ENCODE measurements at places on chromosomes 12 and 14.

DNA sequence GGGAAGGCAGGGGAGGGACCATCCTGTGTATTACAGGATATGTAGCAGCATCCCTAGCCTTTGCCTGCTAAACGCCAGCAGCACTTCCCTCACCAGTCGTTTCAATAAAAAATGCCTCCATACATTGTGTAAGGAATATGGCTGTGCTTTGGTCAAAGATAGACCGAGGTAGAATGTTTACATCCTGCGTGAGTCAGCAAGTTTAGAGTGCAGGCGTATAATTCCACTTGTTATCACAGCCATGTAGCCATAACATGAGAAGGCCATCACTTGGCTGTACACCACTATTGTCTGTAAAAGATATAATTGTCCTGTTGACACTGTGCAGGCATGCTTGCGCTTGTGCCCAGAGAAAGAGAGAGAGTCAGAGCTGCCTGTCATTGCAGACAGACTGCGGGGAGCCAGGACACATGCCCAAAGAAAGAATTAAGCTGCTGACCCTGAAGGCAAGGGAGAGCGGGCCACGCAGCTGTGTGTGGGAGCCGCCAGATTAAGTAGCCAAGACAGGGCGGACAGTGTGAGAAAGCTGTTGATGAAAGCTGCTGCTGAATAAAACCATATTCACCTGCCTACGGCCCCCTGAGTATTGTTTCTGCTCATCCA, 68.4 kb downstream of the CRACR2A start:
- DNase-seq, result no peak

DNA sequence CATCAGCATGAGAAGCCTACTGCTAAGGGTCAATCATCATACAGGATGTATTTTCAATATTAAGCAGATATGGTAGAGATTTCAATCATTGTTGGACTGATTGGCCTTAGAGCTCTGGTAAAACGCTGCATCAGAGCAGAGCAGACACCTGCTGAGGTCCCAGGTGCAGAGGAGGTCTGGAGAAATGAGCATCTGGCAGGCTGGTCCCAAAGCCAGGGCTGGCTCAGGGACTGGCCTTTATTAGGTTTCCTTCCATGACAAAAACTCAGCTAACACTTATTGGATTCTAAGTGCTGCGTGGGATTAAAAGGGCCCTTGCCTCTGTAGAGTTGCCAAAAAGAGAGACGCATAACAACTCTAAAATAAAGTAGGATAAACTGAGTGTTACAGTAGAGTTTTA, 29.7 kb downstream of the AKAP6 start:
- no peak for DNase-seq

DNA sequence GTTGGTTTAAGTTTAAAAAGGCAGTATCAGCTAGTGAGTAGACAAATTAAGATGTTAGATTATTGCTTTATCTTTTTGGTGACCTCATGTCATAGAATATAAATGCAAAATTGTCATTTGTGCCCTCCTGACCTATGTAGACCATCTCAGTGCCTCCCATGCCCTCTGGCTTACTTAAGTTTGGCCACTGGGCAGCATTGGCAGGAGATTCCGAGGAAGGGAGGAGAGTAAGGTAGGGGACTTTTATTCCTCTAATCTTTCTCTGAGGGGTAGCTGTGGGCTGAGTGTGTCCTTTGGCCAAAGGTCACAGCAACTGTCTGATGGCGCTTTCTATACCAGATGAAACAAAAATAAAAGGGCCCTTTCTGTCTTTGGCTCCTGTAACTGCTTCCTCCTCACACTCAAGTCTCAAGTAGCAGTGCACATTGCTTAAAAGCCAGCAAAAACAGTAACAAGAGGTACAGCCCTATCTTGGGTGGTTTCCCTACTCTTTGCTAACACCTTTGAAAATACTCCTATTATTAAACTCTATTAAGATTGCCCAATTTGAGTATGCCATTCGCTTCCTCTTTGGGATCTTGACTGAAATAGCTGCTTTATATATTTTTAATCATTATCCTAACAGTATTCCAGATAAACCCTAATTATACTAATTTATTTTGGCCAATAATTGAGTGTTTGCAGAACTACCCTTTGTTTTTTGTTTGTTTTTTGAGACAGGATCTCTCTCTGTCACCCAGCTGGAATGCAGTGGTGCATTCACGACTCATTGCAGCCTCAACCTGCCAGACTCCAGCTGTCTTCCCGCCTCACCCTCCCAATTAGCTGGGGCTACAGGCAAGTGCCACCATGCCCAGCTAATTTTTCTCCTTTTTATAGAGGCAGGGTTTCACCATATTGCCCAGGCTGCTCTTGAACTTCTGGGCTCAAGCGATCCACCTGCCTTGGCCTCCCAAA, 56.5 kb upstream of the KCNH3 start:
- DNase-seq, result no peak

- no peak for DNase-seq
These were observed 276.8 kb downstream of the ADGRD1 start for GRCh38 chr12:131230340-131231031.

- no peak for DNase-seq
These were observed 106.8 kb upstream of the RFLNA start for GRCh38 chr12:124188084-124188483.

GRCh38 chr12:70243510-70244371, 508 bp downstream of the CNOT2 start:
- DNase-seq, result peak; percentile 47

GRCh38 chr14:69408331-69408960, 10.0 kb downstream of the SLC39A9 start:
- no peak for DNase-seq

- DNase-seq, result no peak
These were observed 12.3 kb upstream of the KRT74 start for GRCh38 chr12:52585946-52586345.

GRCh38 chr12:3998397-3998796, 125.2 kb upstream of the PARP11 start:
- DNase-seq, result no peak

- DNase-seq, result no peak
These were observed 245.9 kb downstream of the NPAS3 start for GRCh38 chr14:33184587-33184986.

GRCh38 chr12:64256166-64256800, 34.2 kb upstream of the KICS2 start:
- no peak for DNase-seq

DNA sequence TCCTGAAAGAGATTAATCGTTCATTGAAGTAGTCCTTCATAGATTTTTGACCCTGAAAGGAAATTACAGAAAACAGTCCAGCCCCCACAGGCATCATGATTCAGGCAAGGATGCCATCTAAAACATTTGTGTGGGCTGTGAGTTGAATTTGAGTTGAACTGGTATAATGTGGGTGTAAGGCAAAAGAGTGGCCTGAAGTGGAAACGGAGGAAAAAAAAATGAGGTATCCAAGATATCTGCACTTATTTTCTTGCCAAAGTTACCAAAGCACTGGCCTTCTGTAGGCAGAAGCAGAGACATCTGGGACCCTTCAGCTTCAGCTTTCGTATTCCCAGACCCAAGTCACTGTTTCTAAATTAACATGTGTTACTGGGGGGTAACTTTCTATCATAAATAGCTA, 105.1 kb upstream of the DIO2 start:
- DNase-seq, result no peak

DNA sequence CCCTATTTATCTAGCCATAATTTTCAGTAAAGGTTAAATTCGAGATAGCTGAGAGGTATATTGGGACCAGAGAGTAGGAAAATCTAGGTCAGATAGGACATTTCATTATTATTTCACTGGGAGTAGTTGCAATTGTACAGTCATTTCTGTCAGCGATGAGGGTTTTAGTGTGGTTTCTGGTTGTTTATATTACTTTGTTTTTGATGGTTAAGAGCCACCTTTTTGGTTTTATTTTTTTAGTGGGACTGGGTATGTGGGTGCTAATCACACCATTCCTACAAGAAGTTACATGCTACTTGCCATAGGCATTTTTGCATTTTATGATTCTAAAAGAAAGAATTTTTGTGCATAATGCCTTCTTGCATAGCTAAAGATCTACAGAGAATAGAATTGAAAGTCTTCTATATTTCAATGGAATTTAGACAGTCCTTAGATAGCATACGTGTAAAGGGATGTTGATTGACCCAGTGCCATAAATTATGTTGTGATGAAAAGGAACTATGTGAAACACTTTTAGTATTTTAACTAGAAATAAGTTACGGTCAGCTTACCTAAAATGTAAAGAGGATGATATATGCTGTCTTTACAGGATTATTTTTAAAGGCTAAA, 85.2 kb downstream of the KTN1 start:
- no peak for DNase-seq

DNA sequence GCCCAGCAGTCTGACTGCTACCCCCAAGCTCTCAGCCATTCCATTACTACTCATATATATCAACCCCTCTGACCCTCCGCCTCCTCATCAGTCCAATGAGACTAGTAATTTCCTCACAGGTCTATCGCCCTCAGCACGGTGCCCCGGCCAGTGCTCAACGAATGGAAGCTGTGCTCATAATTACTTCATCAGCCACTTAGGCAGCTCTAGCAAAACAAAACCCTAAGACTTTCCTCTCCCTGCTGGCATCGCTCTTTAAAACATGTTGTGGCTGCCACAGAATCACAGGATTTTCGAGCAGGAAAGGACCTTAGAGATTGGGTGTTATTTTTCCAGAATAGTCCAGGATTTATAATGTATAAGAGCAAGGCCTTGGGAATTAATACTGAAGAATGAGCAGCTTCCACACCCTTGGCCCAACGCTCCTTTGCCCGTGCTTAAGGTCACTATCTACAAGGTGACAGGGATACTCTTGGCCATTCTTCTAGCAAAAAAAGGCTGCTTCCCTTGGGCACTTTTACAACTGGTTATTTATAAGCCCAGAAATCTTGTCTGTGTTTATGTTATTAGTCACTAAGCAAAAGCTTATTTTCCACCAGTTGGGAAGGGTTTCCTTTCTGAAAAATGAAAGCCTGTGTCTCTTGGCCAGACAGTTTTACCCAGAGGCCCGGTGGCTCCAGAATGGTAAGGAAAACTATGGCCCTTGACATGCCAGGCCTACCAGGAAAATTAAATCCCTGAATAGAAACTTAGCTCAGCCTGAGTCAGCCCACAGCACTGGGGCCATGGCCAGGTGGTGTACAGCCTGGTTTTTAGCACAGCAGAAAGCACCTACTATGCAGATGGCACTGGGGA, 47.9 kb downstream of the NUAK1 start:
- no peak for DNase-seq

GRCh38 chr12:123845881-123846280, 83.8 kb downstream of the DNAH10 start:
- no peak for DNase-seq

DNA sequence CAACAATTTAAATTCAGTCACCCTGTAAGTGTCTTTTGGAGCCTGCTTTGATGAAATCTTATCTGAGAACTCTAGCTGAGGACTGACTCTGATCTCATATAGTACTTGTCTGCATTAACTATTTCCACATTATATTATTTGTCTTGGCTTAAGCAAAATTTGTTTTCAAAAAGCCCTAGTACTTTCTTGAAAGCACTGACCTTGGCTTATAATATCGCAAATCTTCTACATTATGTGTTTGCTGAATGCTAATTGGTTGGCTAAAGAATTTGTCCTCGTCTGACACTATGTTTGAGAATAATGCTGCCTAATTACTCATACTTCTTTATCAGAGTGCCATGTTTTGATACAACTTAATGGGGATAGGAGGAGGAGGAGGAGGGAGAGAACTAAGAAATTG, 46.9 kb upstream of the FLRT2 start:
- DNase-seq, result no peak

- DNase-seq, result no peak
These were observed 564.0 kb downstream of the TRHDE start for GRCh38 chr12:72836194-72836593.

- no peak for DNase-seq
These were observed 543.3 kb downstream of the TRHDE start for GRCh38 chr12:72815421-72815820.

- DNase-seq, result no peak
These were observed 1.1 kb downstream of the IGF1 start for GRCh38 chr12:102479099-102479885.

GRCh38 chr12:21773263-21773741, 1.2 kb downstream of the KCNJ8 start:
- no peak for DNase-seq

GRCh38 chr14:51219473-51220448, 20.3 kb upstream of the TMX1 start:
- DNase-seq, result no peak

DNA sequence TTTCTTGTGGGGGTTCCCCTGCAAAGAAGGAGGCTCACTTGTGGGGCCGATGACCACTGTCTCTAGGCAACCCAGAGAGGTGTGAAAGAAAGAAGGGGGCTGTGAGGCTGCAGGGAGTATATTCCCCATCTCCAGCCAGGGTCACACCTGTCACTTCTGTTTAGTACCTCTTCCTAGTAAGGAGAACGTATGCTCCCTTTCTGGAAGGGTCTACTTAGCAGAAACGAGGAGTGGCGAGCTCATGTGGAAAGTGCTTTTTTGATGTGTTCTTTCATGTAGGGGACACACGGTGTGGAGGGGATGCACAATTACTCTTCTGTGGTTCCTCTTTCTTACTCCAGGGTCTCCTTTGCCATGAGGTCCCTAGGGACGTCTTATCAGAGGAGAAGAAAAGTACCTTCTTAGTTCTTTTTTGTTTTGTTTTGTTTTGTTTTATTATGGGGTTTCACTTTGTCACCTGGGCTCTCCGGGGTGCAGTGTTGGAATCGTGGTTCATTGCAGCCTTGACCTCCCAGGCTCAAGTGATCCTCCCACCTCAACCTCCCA, 58.3 kb downstream of the PRKCH start:
- no peak for DNase-seq

GRCh38 chr14:73526036-73526984, 10.6 kb upstream of the ACOT1 start:
- DNase-seq, result no peak

DNA sequence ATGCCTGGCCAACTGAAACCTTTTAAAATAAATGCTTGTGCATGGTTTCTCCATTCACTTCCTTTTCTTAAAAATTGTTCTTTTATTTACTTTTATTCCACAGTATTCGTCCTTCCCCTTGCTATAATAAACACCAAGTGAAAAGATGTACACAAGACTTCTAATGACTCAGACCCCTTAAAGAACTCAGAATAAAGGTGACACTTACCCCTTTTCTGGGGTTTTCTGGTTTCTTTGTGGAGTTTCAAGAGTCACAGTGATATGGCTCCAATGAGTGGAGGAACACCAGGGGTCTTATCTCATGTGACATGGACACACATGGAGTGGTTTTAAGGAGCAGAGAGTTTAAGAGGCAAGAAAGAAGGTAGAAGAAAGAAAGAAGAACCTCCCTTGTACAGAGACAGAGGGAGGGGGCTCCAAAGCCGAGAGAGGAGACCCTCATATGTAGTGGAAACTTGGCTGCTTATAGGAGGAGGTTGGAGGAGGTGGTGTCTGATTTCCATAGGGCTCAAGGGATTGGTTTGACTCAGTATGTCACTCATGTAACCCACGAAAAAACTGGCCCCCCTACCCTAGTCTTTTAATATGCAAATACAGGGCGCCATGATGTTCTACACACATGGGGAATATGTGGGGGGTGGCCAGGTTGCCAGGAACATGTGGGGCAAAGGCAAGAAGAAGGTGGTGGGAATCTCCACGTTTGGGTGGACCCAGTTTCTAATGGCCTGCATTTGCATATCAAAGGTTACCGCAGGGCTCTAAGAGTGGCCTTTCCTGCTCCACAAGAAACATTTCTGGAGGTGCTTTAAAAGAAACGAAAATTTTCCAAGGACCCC, 22.1 kb upstream of the CD69 start:
- DNase-seq, result no peak

All from stimulated activated CD4-positive, alpha-beta T cell treated with anti-CD3 and anti-CD28 coated beads, Interleukin-12 subunit alpha, Interleukin-12 subunit beta, amount 100 ng/mL, for 24 hours (primary cell).